ENCODE measurements at places on chromosomes 5 and 9.

GRCh38 chr5:141757402-141757801 lies 75.4 kb upstream of the ARAP3 start:
- no peak for DNase-seq

- no peak for DNase-seq
Measured at GRCh38 chr5:149265597-149265996, 6.1 kb upstream of the AFAP1L1 start.

DNA sequence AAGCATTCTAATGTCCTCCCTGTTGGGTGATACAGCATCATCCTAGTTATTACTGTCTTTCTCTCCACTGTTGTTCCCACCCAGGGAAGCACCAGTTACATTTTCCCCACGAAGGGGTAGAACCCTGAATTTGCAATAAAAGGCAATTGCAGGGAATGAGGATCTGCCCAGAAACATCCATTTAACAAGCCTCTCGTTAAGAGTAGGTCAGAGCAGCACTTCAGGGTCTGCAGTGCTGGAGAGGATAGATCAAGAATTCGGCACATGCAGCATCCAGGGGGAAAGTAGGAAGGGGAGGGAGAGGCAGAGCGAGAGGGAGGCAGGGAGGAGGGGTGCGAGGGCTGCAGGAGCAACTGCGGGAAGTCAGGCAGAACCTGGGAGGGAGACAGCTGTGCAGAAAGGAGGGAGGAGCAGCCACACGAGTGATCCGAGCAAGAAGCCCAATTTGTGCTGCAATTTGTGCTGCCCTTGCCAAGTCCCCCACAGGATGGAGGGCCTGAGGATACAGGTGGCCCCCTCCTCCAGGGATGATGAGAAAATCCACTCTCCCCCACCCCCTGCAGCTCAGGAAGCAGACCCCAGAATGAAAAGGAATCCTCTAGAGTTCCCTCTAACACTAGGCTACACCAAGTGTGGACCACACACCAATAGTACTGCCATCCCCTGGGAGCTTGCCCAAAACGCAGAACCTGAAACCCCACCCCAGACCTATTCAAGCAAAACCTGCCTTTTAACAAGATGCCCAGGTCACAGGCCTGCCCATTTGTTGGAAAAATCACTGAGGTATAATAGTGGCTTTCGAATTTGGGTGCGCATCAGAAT lies 62.2 kb downstream of the EPB41L4B start:
- DNase-seq: no peak

- no peak for DNase-seq
Measured at GRCh38 chr5:121915765-121916164, 46.0 kb upstream of the SRFBP1 start.

DNA sequence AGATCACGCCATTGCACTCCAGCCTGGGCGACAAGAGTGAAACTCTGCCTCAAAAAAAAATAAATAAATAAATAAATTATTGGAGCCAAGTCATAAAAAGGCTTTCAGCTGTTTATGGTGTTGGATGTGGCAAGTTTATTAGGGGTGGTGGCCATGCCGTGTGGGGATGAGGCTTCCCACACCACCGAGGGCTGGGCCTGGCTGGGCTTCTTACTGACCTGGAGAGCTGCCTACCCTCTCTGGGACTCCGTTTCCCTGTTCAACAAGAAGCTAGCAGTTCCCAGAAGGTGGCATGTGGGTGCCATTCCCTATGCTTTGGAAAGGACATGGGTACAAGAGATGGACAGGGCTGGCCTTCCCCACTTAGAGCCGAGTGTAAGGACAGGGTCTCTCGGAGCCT lies 22.6 kb downstream of the GPRIN1 start:
- no peak for DNase-seq

DNA sequence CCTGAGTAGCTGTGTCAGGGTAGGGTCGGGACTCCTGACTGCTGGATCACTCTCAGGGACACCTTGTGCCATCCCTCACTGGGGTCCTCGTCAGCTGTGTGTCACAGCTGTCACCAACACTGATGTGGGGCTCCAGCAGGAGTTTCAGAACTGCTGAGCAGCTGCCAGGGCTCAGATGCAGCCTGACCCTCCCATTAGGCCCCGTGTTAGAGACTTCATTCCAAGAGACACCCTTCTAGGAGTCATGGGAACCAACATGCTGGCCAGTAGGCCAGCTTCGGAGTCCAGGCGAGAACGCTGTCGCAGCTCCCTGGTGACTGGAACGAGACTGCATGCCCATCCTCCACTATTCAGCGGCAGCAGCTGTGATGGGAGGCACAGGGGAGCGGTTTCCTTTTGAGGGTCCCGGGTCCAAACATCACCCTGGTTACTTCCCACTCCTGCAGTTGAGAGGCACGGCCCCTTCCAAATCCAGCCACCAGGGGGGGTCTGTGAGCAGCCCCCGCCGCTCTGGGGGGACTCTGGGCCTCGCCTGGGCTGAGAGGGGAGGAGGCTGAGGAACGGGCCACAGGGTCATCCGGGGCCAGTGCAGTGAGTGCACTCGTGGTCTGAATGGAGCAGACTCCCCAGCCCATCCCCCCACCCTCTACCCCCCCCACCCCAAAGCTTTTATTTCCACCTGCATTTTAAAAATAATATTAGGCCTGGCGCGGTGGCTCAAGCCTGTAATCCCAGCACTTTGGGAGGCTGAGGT lies 12.6 kb upstream of the TCF7 start:
- DNase-seq: peak; percentile 70

GRCh38 chr5:62287237-62287636 lies 18.8 kb upstream of the KIF2A start:
- DNase-seq: no peak

- DNase-seq: no peak
Measured at GRCh38 chr9:71665247-71665646, 103.1 kb downstream of the CEMIP2 start.

DNA sequence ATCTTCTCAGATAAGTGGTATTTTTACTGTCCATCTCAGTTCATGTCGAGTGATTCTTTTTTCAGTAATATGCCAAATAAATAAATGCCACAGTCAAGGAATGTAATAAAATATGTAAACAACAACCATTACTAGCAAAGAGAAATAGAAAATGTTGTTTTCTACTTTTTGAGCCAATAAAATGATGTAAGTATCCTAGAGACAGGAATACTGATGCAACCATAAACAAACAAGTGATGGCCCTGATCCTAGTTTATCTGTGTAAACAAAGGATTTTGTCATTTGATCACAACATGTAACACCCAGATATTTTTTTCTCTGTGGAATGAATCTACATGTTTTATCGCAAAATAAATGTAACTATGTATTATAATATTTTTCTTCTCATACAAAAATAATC lies 1852.8 kb downstream of the EFNA5 start:
- no peak for DNase-seq
